ENCODE measurements at places on chromosomes 13 and 19. TPM values are rescaled to one million over a fixed set of nuclear protein-coding genes. Genes with fewer than 3 reads are reported as not detected.

GRCh38 chr13:45615501-45616101 is at the start of gene ERICH6B:
TSS of gene ERICH6B (minus strand) at chr13:45615739. CDS start at chr13:45597005, 18,734 bp downstream.
- H3K27me3 ChIP-seq: peaks cover 79% of the 10 kb centered on the region
- no peaks in the 10 kb centered on the region for H3K4me1 ChIP-seq

The PSG7 gene
- not detected for total RNA-seq

GRCh38 chr13:112960706-112961105 is 8.3 kb upstream of the MCF2L start:
- H3K4me1 ChIP-seq: no peaks in the 10 kb centered on the region
- no peak overlapping the region for H3K4me3 ChIP-seq
- no peaks in the 10 kb centered on the region for H3K36me3 ChIP-seq
- no peak for DNase-seq
- no peaks in the 10 kb centered on the region for H3K27me3 ChIP-seq
- no peak overlapping the region for H3K27ac ChIP-seq

DNA sequence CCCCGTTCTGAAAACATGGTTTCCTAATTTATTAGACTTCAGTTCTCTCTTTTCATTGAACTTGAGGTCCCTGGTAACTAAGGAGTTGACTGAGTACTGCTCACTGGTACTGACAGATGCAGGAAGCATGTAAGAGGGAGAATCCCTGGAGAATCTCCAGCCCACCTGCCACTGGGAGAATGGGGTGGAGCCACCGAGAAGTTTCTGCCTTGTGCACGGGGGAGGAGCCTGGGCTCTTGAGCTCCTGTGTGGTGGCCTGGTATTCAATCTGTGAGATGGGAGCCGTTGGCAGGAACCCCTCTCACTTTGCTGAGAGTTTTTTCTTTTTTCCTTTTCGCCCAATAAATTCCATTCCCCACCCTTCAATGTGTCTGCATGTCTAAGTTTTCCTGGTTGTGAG is 13.2 kb upstream of the AKAP11 start:
- no peak overlapping the region for H3K27ac ChIP-seq
- no peak for DNase-seq
- peaks cover 4% of the 10 kb centered on the region for H3K27me3 ChIP-seq
- no peak overlapping the region for H3K4me3 ChIP-seq
- peaks cover 8% of the 10 kb centered on the region for H3K4me1 ChIP-seq

The KLK2 gene
- total RNA-seq: 0.35 TPM

DNA sequence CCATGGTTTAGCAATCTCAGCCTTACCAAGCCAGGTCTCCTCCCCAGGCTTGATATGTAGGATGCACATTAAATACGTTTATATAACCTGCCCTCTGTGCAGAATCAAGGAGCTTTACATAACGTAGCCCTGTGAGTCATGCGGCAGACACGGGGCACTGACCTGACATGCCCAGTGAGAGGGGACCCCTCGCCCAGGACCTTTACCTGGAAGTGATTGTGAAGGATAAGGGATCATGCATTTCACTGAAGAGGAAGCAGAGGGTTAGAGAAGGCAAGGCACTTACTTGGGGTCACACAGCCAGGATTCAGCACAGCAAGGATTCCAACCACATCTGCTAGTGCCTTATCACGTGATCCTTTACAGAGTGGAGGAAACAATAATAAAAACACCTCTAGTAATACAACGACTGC is 18.9 kb upstream of the FOSB start:
- peak overlapping the region; percentile 63 for H3K4me3 ChIP-seq
- peaks cover 60% of the 10 kb centered on the region for H3K4me1 ChIP-seq
- peaks cover 2% of the 10 kb centered on the region for H3K27me3 ChIP-seq
- peak overlapping the region; percentile 79 for H3K27ac ChIP-seq
- DNase-seq: no peak

DNA sequence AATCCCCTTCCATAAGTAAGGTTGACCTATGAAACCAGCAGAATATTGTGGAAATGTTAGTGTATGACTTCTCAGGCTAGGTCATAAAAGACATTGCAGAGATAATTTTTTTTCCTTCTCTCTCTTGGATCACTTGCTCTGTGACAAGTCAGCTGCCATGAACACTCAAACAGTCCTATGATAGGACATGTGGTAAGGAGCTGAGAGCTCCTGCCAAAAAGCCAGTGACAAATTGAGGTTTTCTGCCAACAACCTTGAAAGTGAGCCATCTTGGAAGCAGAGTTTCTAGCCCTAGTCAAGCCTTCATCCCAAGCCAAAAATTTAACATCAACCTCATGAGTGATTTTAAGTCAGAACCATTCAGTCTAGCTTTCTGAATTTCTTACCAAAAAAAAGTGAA is 270.9 kb upstream of the NBEA start:
- no peaks in the 10 kb centered on the region for H3K36me3 ChIP-seq
- H3K27me3 ChIP-seq: no peaks in the 10 kb centered on the region

The OVOL3 gene
- total RNA-seq: not detected

The ZFR2 gene
- total RNA-seq: 0.28 TPM

DNA sequence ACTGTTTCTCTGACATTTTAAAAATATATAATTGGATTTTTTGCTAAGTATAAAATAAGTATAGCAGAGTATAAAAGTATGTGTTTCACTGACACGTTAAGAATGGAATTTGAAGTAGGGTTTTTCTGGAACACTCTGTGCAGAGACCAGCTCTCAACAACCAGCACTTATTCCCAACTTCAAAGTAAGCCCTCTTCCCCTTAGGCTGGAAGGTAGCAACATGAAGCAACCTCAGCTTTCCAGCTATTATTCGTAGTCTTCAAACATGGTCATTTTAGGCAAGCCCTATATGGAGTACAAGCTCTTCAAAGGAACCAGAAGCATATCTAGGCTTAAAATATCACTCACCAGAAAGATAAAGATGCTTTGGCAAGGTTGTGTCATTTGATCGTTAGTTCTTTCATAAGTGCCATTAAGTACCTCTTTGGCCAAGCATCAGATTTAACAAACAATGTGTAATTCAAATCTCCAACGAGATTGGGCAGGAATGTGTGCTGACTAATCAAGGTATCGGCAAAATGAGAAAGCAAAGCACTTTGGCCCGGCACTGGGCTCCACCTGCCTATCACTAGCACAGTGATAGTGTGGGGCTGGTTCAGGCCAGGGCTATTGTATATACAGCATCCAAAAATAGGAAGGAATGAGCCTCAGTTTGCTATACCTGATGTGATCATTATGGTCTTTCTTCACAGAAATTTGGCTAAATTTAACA is 95.9 kb upstream of the FREM2 start:
- no peaks in the 10 kb centered on the region for H3K36me3 ChIP-seq
- H3K27ac ChIP-seq: no peak overlapping the region
- DNase-seq: no peak
- H3K4me1 ChIP-seq: no peaks in the 10 kb centered on the region

- peaks cover 3% of the 10 kb centered on the region for H3K36me3 ChIP-seq
- H3K4me1 ChIP-seq: peaks cover 34% of the 10 kb centered on the region
- peak; percentile 48 for DNase-seq
- H3K27ac ChIP-seq: peak overlapping the region; percentile 58
Measured at GRCh38 chr13:113846636-113847318, 17.1 kb downstream of the GAS6 start.

The UBL5 gene
- 372 TPM for total RNA-seq

GRCh38 chr13:113232208-113233003 is 23.0 kb downstream of the CUL4A start:
- H3K27me3 ChIP-seq: no peaks in the 10 kb centered on the region
- no peak overlapping the region for H3K4me3 ChIP-seq
- no peak overlapping the region for H3K27ac ChIP-seq
- peaks cover 65% of the 10 kb centered on the region for H3K36me3 ChIP-seq
- DNase-seq: no peak

DNA sequence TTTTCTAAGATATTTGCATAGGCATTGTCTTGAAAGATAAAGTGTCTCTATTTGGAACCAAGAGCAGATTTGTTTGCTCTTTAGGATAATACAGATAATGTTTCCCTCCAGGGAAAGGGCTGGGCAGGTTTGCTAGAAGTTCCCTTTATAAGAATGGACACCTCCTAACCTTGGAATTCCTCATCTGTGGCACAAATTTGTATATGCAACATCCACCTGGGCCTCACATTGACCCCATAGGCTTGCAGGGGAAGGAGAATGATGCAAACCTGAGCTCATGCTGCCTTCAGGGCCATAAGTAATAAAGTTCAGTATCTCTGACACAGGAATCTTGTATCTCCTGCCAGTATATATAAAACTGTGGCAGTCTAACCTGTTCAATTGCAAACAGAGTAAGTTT is 508.4 kb upstream of the MIR17HG start:
- H3K4me1 ChIP-seq: no peaks in the 10 kb centered on the region
- DNase-seq: no peak
- no peaks in the 10 kb centered on the region for H3K27me3 ChIP-seq
- H3K27ac ChIP-seq: no peak overlapping the region
- no peaks in the 10 kb centered on the region for H3K36me3 ChIP-seq

GRCh38 chr13:68056816-68057710 is 826.9 kb upstream of the PCDH9 start:
- DNase-seq: no peak
- no peaks in the 10 kb centered on the region for H3K4me1 ChIP-seq

DNA sequence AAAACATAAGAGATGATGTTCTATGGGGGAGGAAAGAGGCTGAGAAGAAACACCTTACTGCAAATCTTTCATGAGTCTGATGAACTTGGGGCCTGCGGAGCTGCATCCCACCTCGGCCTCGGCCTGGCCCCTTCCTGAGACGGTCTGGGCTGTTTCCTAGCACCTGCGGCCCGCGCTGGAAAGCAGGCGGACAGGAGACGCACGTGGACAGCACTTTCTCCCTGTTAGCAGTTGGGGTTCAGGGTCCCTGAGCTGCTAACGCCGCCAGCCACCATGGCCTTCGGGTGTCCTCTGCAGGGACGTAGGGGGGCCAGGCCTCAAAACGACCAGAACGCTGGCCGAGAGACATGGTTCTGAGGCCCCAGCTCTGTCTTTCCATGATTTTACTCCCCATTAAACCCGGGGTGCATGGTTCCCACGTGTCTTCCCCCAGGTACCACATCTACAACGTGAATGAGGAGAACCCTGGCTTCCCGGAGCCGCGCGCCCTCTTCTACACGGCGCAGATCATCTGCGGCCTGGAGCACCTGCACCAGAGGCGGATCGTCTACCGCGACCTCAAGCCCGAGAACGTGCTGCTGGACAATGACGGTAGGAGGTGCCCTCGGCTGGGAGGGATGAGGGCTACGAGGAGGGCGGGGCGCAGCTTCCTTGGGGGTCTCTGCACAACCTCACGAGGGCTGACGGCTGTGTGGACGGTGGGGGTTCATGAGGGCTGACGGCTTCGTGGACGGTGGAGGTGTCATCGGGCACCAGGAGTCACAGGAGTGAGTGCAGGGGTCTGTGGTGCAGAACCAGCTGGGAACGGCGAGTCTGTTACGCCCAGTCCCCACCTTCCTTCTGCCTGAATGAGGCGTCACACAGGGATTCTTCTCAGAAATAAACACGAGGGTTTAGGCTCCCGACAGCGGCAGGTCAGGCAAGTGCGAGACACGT is 4.3 kb downstream of the GRK1 start:
- H3K4me3 ChIP-seq: no peak overlapping the region
- peaks cover 3% of the 10 kb centered on the region for H3K36me3 ChIP-seq
- DNase-seq: no peak
- H3K27ac ChIP-seq: no peak overlapping the region
- peaks cover 2% of the 10 kb centered on the region for H3K4me1 ChIP-seq

The WASF3 gene
- total RNA-seq: not detected

The RAB4B gene
- total RNA-seq: 65.7 TPM

- H3K4me1 ChIP-seq: peaks cover 49% of the 10 kb centered on the region
- H3K27me3 ChIP-seq: no peaks in the 10 kb centered on the region
- H3K36me3 ChIP-seq: peaks cover 42% of the 10 kb centered on the region
Measured at GRCh38 chr19:4391306-4391693, 9.0 kb downstream of the SH3GL1 start.

DNA sequence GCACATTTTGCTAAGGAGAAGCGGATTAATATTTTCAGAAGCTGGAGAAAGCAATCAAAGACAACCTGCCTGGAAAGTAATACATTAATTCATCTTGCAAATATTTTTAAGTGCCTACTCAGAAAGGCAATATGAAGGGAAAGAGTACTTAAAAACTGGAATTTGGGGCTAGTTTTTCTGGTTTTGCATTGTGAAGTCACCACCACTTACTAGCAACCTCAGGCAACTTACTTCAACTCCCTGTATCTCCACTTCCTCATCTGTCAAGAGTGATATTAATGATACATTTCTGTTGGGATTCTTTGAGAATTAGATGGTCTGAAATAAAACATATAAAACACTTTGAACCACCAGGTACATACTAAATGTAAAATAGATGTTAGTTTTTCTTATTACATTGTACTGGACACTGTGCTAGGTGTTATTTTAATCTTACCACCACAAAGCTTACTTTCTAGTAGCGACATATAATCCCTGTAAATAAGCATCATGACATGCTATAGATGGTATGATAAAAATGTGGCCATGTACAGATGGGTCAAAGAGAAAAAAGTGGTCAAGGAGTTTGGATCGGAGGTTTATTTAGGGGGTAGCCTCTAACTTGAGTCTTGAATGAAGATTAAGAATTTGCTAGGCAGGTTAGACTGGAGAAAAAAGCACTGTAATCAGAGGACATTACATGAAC is 101.2 kb downstream of the SPRY2 start:
- no peak overlapping the region for H3K4me3 ChIP-seq
- DNase-seq: no peak
- H3K27ac ChIP-seq: no peak overlapping the region
- H3K4me1 ChIP-seq: no peaks in the 10 kb centered on the region

The ZNF569 gene
- 7.6 TPM for total RNA-seq

- no peak overlapping the region for H3K27ac ChIP-seq
- DNase-seq: no peak
- H3K4me3 ChIP-seq: no peak overlapping the region
- H3K27me3 ChIP-seq: no peaks in the 10 kb centered on the region
- H3K36me3 ChIP-seq: no peaks in the 10 kb centered on the region
- no peaks in the 10 kb centered on the region for H3K4me1 ChIP-seq
Measured at GRCh38 chr19:5193192-5193591, 147.4 kb downstream of the PTPRS start.

The TEX29 gene
- 0.93 TPM for total RNA-seq

DNA sequence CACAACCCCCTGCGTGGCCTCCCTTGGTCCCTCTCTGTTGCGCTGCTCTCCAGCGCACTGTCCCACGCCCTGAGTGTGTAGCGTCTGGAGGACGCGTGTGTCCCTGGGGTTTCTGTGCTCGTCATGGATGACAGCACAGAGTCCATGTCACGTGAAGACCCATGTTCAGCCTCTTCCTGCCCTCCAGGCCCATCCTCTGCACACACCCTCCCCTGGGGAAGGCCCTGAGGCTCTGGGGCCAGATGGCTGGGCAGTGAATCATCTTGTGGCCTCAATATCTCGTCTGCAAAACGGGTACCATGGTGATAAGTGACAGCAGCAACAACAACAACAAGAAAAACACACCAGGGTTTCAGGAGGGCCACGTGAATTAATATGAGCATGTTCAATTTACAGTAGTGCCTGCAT is 71.5 kb upstream of the ARHGEF7 start:
- no peak overlapping the region for H3K4me3 ChIP-seq
- peaks cover 27% of the 10 kb centered on the region for H3K4me1 ChIP-seq
- peak overlapping the region; percentile 46 for H3K27ac ChIP-seq
- H3K27me3 ChIP-seq: peaks cover 24% of the 10 kb centered on the region
- peak; percentile 40 for DNase-seq

The TUBA3C gene
- total RNA-seq: not detected

The CACNA1A gene
- 3.6 TPM for total RNA-seq

The FCAR gene
- total RNA-seq: not detected

The FKBP8 gene
- 263 TPM for total RNA-seq
